ENCODE measurements at places on chromosomes 3 and 15. TPM values are rescaled to one million over a fixed set of nuclear protein-coding genes. Genes with fewer than 3 reads are reported as not detected.

SYNM gene
- not detected for polyA plus RNA-seq

ACKR2 gene
- 0.28 TPM for polyA plus RNA-seq

ZBTB20 gene
- polyA plus RNA-seq, result 34.5 TPM

GOLGA6L7 gene
- not detected for polyA plus RNA-seq

DNA sequence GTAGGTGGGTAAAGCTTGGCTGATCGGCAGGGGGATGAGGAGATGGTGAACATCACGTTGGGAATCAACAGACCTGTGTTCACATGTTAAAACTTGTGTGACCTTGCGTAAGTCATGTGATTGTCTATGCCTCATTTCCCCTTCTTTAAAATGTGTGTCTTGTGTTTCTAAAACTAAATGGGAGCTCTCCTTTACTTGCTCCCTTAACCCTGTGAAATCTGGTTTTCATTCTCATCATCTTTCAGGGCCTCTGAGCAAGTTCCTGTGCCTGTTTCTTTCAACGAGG is 29.7 kb upstream of the IREB2 start:
- no peak for DNase-seq
- no peak overlapping the region for H3K4me3 ChIP-seq
- peaks cover 20% of the 10 kb centered on the region for H3K27me3 ChIP-seq
- H3K36me3 ChIP-seq, result no peaks in the 10 kb centered on the region
- H3K4me1 ChIP-seq, result no peaks in the 10 kb centered on the region

GRCh38 chr3:138938056-138938876 is 8.7 kb downstream of the FOXL2 start:
- H3K36me3 ChIP-seq, result no peaks in the 10 kb centered on the region
- H3K4me3 ChIP-seq, result peak overlapping the region; percentile 73
- peaks cover 41% of the 10 kb centered on the region for H3K4me1 ChIP-seq
- no peak overlapping the region for H3K27ac ChIP-seq
- DNase-seq, result no peak

- H3K27me3 ChIP-seq, result no peaks in the 10 kb centered on the region
- no peak overlapping the region for H3K4me3 ChIP-seq
These were observed 111.4 kb downstream of the PGPEP1L start for GRCh38 chr15:98896002-98896721.

DNA sequence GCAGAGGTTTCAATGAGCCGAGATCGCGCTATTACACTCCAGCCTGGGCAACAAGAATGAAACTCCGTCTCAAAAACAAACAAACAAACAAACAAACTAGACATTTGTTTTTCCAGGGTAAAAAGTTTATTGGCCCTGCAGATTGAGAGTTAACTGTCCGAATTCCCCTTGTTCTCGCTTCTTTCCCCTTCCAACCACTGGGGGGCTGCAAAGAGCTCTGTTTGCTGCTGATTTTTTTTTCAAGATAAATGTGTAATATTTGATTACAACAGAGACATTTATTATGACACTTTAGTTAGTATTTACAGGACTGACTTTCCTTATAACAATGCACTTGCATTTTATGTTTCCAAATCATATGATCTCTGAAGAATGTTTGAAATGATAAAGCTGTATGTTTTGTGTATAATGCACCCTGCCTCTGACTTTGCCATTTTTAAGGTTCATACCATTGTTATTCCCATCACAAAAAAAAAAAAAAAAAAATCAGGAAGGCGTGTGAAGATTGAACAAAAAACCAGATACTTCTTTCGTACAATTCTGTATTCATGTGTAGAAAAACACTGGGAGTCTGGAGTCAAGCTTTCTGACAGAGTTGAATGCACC is 2.8 kb downstream of the CLSTN2 start:
- no peak overlapping the region for H3K4me3 ChIP-seq
- peaks cover 14% of the 10 kb centered on the region for H3K4me1 ChIP-seq
- DNase-seq, result no peak
- H3K27ac ChIP-seq, result no peak overlapping the region
- H3K36me3 ChIP-seq, result no peaks in the 10 kb centered on the region

GRCh38 chr3:138009476-138010272 is at the start of gene CLDN18:
Gene CLDN18 (plus strand): TSS chr3:138010165. CDS start chr3:138010226, 61 bp downstream.
- H3K4me3 ChIP-seq, result no peak within 1 kb of the TSS
- H3K4me1 ChIP-seq, result no peaks in the 10 kb centered on the region
- no peaks in the 10 kb centered on the region for H3K36me3 ChIP-seq
- H3K27me3 ChIP-seq, result peaks cover 6% of the 10 kb centered on the region

- peak overlapping the region; percentile 82 for H3K4me3 ChIP-seq
- DNase-seq, result peak; percentile 55
- H3K27me3 ChIP-seq, result no peaks in the 10 kb centered on the region
- peaks cover 74% of the 10 kb centered on the region for H3K4me1 ChIP-seq
These were observed 35.0 kb upstream of the HES1 start for GRCh38 chr3:194100856-194101390.

GRCh38 chr3:37221407-37221806 is 47.0 kb upstream of the LRRFIP2 start:
- H3K27me3 ChIP-seq, result no peaks in the 10 kb centered on the region
- H3K4me1 ChIP-seq, result no peaks in the 10 kb centered on the region
- H3K4me3 ChIP-seq, result no peak overlapping the region
- H3K27ac ChIP-seq, result no peak overlapping the region
- H3K36me3 ChIP-seq, result no peaks in the 10 kb centered on the region

DNA sequence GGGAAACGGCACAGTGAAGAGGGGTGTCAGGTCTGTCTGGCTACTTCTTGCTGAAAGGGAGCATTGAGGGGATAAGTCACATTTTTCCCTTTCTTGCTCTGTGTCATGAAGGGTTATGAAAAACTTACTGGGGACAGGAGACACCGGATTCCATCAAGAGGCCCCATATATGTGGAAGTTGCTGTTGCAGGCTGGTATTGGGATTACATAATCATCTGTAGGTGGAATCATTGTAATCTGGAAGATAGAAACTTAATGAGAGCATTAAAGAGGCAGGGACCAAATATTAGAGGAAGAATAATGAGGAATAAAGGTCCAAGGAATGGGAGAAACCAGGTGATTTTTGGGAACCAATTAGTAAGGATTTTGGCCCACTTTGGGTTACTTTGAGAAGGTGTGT is 4.2 kb upstream of the TCAIM start:
- DNase-seq, result no peak
- H3K36me3 ChIP-seq, result no peaks in the 10 kb centered on the region
- no peak overlapping the region for H3K27ac ChIP-seq
- no peak overlapping the region for H3K4me3 ChIP-seq

DNA sequence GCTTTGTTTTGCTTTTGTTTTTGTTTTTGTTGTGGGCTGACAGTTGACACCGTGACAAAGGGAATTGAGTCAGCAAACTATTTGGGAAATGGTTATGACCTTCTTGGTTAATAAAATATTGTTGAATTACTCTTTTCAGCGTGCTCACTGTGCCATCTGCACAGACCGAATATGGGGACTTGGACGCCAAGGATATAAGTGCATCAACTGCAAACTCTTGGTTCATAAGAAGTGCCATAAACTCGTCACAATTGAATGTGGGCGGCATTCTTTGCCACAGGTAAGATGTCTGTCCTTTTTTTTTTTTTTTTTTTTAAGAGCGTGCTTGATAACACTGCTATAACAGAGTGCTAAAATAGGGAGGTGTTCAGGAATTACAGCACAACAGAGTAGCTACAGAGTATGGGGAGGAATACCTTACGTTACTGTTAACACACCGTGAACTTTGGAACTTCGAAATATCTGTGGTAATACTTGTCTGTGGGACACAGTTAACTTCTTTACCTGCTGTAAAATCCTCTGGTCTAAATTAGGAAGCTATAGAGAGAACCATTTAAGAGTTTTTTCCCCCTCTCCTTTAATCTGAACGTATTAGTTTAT is 48.2 kb downstream of the PRKCI start:
- H3K27ac ChIP-seq, result no peak overlapping the region
- no peaks in the 10 kb centered on the region for H3K27me3 ChIP-seq
- H3K4me3 ChIP-seq, result no peak overlapping the region

DNA sequence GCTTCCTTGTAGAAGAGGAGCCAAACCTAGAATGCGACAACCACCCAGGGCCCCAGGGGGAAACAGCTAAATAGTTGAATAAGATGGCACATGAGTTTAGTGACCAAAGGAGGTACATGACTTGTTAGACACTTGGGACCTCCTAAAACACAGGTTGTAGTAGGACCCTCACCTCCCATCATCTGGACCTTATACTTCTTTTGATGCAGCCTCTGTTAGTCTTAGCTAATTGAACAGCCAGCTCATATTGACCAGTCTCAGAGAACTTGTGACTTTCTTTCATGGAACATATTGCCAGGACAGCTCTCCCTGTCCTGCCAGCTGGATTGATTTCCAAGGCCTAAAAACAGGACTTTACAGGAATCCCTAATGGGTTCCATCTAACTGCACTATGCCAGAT is 45.0 kb downstream of the SPSB4 start:
- no peak overlapping the region for H3K4me3 ChIP-seq
- peaks cover 14% of the 10 kb centered on the region for H3K27me3 ChIP-seq
- no peaks in the 10 kb centered on the region for H3K4me1 ChIP-seq
- H3K36me3 ChIP-seq, result no peaks in the 10 kb centered on the region

DNA sequence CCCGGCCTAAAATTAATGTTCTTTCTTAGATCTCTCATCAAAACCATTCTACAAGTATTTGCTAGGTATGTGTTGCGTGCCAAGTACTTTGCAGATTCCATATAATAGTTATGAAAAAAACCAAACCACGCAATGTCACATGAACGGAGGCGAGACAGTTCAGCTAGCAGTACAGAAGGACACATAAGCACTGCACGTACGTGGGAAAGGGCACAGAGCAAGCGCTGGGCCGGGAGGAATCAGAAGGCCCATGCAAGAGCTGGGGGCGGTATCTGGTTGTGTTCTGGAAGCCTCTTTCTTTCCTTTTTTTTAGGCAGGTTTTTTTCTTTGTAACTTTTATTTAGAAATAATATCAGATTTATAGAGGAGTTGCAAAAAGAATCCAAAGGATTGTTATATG is 11.3 kb downstream of the PDIA5 start:
- no peak for DNase-seq
- no peak overlapping the region for H3K27ac ChIP-seq

GRCh38 chr3:73614419-73614818 is 10.3 kb downstream of the PDZRN3 start:
- DNase-seq, result no peak
- no peak overlapping the region for H3K27ac ChIP-seq
- peaks cover 3% of the 10 kb centered on the region for H3K27me3 ChIP-seq
- H3K4me1 ChIP-seq, result no peaks in the 10 kb centered on the region
- H3K4me3 ChIP-seq, result no peak overlapping the region

Data from naive B cell (primary cell).